Germinal center (tissue), 1 donor: ENCODE measurements at places on chromosomes 13 and 19.

DNA sequence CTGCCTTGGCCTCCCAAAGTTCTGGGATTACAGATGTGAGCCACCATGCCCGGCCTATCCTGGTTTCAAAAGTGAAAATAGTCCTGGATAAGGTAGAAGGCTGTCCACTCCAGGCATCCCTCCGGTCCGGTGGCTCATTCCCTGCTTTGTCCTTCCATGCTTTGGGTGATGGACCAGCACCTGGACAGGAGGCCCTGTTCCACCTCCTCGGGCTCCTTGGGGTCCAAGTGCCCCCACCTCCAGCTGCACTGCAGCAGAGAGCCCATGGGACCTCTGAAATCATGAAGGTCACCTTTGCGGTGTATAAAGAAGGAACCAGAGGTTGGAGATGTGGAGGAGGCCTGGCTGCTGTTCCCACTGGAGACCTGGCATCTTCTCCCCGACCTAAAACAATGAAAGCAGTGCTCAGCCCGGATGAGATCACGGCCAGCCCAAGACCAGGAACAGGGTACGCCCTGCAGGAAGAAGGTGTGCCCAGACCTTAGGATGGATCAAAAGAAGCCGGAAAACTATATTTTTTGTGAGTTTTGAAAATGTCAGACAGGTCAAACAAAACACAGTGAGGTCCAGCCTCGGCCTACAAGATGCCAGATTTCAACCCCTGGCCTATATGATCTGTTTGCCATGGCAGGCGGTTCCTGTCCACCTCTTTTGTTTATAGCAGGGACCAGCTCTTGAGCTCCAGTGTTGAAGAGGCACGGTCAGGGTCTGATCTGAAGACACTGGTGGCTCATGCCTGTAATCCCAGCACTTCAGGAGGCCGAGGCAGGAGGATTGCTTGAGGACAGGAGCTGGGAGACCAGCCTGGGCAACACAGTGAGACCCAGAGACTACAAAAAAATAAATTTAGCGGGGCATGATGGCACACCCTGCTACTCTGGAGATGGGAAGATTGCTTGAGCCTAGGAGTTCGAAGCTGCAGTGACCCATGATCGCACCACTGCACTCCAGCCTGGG, 5.8 kb downstream of the LSR start:
- no peak for DNase-seq

DNA sequence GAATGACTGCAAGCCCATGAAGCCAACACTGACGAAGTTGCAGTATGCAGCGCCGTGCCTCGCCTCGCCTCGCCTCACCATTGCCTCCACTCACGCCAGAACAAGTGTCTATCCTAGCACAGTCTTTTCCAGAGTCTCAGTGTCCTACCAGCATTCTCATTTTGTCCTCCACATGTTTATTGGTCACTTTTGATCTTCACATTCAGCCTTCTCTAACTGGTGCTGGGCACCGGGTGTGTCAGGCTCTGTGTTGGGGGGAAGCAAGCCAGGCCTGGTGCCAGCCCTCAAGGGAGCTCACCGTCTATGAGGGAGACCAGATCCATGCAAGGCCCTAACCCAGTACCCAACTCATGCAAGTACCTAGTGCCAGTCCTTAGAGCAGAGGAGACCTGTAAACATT, 69.7 kb upstream of the GPR183 start:
- DNase-seq, result no peak

DNA sequence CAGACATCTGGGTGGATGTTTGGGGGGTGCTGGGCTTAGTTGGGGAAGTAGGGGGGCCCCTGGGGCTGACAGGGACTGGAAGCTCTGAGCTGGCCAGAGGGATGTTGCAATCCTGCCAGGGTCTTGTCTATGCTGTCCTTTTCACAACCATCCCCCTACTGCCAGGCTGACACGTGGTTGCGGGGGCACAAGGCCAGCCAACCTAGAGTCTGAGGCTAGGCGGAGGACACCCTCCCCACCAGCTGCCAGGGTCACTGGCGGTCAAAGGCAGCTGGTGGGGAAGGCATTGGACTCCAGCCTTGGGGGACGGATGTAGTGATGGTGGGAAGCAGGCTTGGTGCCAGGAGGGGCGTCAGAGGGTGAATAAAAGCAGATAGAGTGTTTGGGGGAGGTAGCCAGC, 1.6 kb upstream of the APOC1 start:
- no peak for DNase-seq

- DNase-seq, result peak; percentile 8
Measured at GRCh38 chr13:60369242-60369641, 27.8 kb upstream of the TDRD3 start.

DNA sequence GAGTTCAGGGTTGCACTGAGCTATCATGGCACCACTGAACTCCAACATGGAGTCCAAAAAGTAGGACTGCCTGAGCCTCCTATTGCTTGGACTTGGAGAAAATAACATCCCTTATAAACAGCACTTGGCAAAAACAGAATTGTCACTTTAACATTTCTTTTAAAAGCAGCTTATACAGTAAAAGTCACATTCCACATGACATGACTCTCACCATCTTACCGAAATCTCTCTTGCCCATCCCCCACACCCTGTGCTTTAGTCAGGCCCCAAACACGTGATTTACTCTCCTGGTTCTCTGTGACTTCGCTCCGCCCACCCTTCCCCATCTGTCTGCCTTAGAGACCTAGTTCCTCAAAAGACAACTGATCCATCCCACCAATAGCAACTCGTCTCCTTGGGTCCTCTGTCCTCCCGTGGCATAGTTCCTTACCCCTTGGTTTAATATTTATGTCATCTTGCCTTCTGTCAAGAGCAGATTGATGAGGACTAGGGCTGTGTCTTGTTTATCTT, 4.6 kb downstream of the SAFB start:
- DNase-seq, result peak; percentile 74

DNA sequence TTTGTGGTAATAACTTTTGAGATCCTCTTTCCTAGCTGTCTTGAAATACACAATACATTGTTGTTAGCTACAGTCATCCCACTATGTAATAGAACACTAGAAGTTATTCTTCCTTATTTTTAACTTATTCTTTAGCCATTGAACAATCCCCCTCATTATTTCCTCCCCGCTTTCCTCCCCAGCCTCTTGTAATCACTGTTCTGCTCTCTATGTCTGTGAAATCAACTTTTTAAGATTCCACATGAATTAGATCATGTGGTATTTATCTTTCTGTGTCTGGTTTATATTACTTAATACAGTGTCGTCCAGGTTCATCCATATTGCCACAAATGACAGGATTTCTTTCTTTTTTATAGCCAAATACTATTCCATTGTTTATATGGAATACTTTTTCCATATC, 72.9 kb downstream of the SLC10A2 start:
- no peak for DNase-seq

DNA sequence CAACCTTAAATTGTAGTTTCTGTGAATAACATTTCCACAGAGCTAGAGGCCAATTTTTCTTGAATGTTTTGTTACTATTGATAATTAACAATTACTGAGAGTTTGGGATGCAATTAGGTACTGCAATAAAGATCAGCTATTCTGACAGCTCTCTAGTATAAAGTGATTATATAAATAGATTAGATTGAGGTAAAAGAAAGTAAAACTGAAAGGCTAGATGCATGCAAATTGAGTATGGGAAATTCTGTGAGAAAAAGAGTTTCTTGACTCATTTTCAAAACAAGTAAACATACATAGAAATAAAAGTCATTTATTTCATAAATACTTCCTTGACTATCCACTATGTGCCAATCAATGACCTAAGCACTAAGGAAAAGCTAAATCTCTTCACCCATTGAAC, 1087.5 kb upstream of the ATXN8OS start:
- no peak for DNase-seq

DNA sequence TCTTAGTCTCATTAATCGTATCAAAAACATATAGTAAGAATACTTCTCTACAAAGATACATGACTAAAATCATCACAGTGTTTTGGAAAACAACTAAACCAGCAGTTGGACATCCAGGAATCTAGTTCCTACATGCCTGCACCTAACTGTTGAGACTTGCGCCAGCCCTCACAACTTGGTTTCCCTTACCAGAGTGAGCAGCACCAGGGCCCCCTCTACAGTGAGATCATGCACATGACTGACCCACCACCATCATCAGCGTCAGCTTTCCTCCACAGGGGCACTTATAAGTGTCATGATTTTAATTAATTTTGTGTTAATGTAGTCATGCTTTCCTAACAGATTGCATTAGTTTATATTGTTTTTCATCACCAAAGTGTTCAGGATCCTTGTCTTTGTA, 1322.0 kb downstream of the EFNB2 start:
- no peak for DNase-seq

DNA sequence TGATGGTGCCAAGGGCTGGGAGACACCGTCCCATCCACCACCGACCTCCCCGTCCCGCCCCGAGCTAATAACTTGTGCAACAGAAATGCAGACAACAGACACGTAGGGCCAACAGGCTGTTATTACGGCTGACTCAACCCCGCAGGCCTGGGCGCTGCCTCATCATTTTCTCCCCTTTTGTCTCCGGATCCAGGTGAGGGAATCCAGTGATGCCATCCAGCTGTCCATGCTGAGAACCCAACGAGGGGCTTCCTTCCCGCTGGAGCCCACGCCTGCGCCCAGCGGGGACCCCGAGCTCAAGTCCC, 6.4 kb upstream of the DIRAS1 start:
- DNase-seq, result no peak

GRCh38 chr19:49546825-49547565, 19.2 kb downstream of the RCN3 start:
- DNase-seq, result peak; percentile 74
